ENCODE measurements at places on chromosomes 1 and 21.
A peak's percentile ranks its signal among the peaks of the same experiment; 100 is the strongest.

GRCh38 chr1:49630156-49630555 lies 393.6 kb downstream of the AGBL4 start:
- no peak for DNase-seq

GRCh38 chr1:223234170-223234514 lies 91.1 kb upstream of the TLR5 start:
- no peak for DNase-seq

DNA sequence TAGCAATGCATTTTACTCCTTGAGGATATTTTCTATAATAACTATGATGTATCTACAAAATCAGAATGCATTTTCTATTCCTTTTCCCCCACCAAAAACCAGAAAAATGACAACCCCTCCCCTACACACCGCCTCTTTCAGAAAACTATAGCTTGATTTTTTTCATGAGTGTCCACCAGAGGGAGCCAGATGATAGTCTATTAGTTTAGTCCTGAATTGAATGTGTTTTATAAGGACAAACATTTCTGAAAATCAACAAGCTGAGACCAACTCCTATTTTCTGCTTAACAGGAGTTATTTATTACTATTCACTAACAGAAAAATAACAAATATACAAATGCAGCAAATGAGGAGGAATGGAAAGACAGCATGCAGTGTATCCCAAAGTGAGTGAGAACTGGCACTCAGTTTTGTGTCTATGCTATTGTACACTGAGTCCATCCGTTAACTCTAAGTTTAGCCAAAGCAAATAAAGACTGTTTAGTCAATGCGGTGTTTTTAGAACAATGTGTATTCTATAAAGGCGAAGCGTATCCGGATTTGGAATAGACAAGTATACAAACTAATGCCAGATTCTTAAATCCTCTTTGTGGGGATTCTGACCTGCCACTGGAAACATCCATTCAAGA lies 182.6 kb downstream of the VAV3 start:
- DNase-seq, result no peak

DNA sequence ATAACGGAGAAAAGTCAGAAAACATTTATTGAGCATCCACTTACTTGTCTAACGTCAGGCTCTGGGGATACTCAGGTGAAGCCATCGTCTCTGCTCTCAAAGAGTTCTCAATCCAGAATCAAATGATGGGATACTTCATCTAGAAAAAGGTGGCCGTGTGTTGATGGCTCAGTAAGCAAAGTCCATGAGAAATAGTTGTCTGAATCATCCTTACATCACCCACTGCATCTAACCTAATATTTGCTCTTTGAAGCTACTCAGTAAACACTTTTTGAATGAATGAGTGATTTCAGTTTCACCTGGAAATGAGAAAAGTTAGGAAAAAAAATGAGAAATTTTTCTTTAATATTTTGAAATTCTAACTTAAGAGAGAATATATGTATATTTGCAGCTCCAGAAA lies 155.3 kb upstream of the PKN2 start:
- no peak for DNase-seq

GRCh38 chr1:215899901-215900300 lies 332.8 kb downstream of the KCTD3 start:
- DNase-seq, result no peak

GRCh38 chr1:45834689-45835088 lies 31.3 kb downstream of the MAST2 start:
- DNase-seq, result no peak

DNA sequence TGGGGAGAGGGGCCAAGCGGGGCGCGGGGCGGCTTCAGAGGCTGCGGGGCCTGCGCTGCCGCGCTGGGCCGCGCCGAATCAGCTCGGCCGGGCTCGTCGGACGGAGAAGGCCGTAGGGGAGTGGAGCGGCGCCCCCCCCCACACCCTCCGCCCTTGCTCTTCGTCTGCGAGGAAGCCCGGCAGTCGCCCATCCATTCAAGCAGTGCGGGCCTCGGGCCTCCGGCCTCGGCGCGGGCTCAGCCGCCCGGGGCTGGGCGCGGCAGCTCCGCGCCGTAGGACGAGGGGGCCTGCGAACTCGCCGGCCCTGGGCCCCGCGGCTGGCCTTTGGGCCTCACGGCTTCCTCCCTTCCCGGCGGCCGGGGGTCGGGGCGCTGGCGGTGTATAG lies 564 bp downstream of the CTPS1 start:
- DNase-seq, result no peak

DNA sequence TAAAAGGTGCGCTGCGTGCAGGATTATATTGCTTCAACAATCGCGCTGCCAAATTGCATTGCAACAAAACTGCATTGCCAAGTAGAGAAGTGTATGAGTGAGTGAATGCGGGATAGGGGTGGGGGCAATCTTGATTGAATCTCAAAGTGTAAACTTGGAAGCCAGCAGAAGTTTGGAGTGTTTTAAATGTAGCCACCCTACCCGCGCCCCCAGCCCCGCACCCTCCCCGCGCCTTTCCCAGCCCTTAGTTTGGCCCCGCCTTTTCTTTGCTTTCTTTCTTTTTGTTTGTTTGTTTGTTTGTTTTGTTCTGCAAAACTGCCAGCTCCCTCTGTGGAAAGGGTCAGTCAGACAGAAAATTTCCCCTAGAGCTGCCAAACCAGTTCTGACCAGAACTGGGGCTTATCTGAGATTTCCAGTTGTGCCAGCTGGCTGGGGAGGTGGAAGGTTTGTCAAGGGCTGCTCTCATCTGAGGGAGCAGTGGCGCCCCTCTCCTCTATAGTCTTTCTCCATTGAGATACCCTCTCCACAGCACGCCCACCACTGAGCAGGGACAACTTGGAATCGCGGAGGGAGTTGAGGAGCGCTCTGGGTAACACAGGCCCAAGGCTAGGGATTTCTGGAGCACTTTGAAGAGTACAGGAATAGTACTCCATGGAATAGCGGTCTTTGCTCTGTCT lies 666 bp upstream of the BEND5 start:
- DNase-seq, result no peak

- DNase-seq, result peak; percentile 40
Observed at GRCh38 chr1:162676750-162677149, 44.5 kb downstream of the DDR2 start.

GRCh38 chr1:106798991-106799390 lies 257.5 kb upstream of the PRMT6 start:
- DNase-seq, result no peak

DNA sequence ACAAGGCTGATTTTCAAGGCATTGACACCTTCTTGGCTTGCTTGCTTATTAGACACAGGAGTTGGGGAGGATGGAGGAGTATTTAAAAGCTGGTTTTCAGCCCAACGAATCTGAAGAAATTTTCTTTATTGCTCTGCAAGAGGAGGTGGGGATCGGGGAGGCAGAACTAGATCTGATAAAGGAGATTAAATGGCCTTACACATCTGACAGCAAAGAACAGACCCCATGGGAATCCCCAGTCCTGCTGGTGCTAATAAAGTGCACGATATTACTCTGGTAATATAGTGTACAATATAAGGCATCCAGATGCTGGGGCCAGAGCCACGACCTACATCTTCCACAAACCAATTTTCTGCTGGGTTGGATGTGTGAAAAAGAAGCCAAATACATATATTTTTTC lies 323.0 kb downstream of the OMA1 start:
- no peak for DNase-seq

DNA sequence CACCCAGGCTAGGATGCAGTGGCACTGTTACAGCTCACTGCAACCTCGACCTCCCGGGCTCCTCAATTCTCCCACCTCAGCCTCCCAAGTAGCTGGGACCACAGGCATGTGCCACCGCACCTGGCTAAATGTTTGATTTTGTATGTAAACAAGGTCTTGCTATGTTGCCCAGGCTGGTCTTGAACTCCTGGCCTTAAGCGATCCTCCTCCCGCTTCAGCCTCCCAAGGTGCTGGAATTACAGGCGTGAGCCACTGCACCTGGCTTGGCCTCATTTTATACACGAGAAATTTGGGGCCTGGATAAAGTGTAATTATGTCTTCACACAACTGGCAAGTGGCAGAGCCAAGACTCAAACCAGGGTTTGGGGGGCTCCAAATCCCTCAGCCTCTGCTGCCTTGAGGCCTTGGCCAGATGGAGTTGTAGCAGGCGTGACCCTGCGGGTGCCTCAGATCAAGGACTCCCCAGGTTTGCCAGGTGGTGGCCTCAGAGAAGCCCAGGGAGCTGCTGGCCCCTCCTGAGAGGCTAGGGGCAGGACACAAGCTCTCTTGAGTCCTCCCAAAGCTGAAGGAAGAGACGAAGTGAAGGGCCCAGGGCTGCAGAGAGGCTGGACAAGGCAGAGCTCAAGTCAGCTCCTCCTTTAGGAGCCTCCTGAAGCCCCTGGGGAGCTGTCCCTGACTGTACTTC lies 61.7 kb downstream of the MDM4 start:
- no peak for DNase-seq
